ENCODE measurements at places on chromosomes 6 and 20. TPM values are rescaled to one million over a fixed set of nuclear protein-coding genes. Genes with fewer than 3 reads are reported as not detected.

- DNase-seq = no peak
- no peak overlapping the region for H3K27ac ChIP-seq
- no peaks in the 10 kb centered on the region for H3K36me3 ChIP-seq
- H3K4me3 ChIP-seq = no peak overlapping the region
- no peaks in the 10 kb centered on the region for H3K27me3 ChIP-seq
These were observed 9.4 kb downstream of the MMP24 start for GRCh38 chr20:35235881-35236280.

GRCh38 chr20:44026647-44027342, 112.1 kb downstream of the TOX2 start:
- no peaks in the 10 kb centered on the region for H3K27me3 ChIP-seq
- H3K27ac ChIP-seq = no peak overlapping the region
- no peaks in the 10 kb centered on the region for H3K4me1 ChIP-seq
- H3K36me3 ChIP-seq = no peaks in the 10 kb centered on the region
- no peak for DNase-seq
- no peak overlapping the region for H3K4me3 ChIP-seq

DNA sequence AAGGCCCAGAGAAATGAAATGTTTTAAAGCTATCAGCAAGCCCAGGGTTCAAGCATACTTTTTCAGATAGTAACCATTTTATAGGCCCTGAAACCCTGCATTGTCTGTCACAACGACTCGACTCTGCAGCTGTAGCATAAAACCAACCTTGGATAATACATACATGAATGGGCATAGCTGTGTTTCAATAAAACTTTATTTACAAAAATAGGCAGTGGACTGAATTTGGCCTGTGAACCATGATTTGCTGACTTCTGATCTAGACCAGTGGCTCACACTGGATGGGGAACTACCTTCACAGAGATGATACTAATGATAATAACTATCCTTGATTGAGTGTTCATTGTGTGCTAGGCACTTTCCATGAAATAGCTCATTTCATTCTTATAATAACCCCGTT, 97.3 kb upstream of the ZNFX1 start:
- H3K4me1 ChIP-seq = no peaks in the 10 kb centered on the region
- H3K27ac ChIP-seq = no peak overlapping the region

DNA sequence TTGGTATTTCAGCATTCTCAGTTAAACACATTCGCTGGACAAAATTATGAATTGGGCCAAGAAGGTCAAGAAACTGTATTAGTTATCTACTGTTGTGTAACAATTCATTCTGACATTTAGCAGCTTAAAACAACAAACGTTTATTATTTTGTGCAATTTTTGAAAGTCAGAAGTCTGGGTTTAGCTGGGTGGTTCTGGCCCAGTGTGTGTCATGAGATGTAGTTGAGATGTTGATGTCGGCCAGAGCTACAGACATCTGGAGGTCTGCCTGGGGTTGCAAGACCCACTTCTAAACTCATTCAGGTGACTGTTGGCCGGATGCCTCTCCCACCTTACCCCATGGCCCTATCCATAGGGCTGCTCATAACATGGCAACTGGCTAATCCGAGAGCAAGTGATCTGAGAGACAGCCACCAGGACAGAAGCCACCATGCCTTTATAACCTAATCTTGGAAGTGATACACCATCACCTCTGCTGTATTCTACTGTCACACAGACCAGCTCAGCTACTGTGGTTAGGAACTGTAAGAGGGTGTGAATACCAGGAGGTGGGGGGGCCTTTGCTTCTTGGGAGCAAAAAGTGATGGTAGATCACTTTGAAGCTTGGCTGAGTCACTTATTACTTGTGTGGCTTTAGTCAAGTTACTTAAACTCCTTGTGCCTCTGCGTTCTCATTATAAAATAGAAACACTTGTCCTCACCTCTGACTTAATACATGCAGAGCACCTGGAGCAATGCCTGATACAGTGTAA, 217.0 kb upstream of the MYLIP start:
- H3K27ac ChIP-seq = no peak overlapping the region
- no peaks in the 10 kb centered on the region for H3K4me1 ChIP-seq
- no peaks in the 10 kb centered on the region for H3K27me3 ChIP-seq
- DNase-seq = no peak
- H3K36me3 ChIP-seq = no peaks in the 10 kb centered on the region
- H3K4me3 ChIP-seq = no peak overlapping the region

GRCh38 chr6:142820338-142821051, 124.5 kb downstream of the HIVEP2 start:
- H3K36me3 ChIP-seq = no peaks in the 10 kb centered on the region
- DNase-seq = no peak
- H3K4me3 ChIP-seq = peak overlapping the region; percentile 77
- no peak overlapping the region for H3K27ac ChIP-seq
- peaks cover 5% of the 10 kb centered on the region for H3K4me1 ChIP-seq
- no peaks in the 10 kb centered on the region for H3K27me3 ChIP-seq

DNA sequence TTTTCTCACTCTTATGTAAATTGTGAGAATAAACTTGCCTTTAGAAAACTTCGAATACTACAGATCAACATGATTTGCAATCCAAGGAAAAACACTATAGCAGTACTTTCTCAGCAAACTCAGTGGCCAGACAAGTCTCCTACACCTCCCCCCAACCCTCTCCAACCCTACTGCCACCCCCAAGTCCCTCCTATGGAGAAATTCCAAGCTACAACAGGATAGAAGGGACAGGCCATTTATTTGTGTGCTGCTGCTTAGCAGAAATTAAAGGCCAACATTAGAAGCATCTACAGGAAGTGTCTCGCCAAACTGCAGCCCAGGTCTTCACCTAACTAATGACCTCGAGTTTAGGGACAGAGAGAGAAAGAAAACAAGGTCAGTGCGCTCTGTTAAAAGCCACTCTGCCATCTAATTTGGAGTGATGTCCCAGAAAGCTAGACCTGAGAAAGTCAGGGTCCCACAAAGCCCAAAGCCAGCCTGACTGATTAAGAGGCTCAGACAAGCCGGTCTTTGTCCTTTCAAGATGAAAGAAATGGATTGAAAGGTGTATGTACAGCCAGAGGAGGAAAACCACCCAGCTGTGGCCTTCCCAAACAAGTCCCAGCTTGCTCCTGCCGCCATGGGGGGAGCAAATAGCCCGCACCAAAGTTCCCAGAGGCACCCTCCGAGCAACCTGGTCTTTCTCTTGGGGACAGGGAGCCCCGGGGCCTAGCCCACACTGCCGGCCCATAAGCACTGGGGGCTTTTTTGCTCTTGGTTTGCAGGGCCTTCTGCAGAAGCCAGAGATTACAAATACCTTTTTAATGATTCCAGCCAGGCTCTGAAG, 3.4 kb downstream of the BMP7 start:
- no peak for DNase-seq
- no peak overlapping the region for H3K27ac ChIP-seq
- H3K36me3 ChIP-seq = no peaks in the 10 kb centered on the region
- no peaks in the 10 kb centered on the region for H3K4me1 ChIP-seq
- peaks cover 5% of the 10 kb centered on the region for H3K27me3 ChIP-seq

GRCh38 chr6:28618898-28619555, 93.3 kb downstream of the GPX5 start:
- no peaks in the 10 kb centered on the region for H3K36me3 ChIP-seq
- H3K27ac ChIP-seq = no peak overlapping the region
- no peaks in the 10 kb centered on the region for H3K4me1 ChIP-seq
- no peaks in the 10 kb centered on the region for H3K27me3 ChIP-seq
- no peak for DNase-seq

COL11A2 gene
- total RNA-seq = 1.6 TPM
